H4 (cell line): ENCODE measurements at places on chromosomes 12 and 14. TPM values are rescaled to one million over a fixed set of nuclear protein-coding genes. Genes with fewer than 3 reads are reported as not detected.

Gene CPNE8
- 0.48 and 0.62 TPM in 2 replicates for total RNA-seq

DNA sequence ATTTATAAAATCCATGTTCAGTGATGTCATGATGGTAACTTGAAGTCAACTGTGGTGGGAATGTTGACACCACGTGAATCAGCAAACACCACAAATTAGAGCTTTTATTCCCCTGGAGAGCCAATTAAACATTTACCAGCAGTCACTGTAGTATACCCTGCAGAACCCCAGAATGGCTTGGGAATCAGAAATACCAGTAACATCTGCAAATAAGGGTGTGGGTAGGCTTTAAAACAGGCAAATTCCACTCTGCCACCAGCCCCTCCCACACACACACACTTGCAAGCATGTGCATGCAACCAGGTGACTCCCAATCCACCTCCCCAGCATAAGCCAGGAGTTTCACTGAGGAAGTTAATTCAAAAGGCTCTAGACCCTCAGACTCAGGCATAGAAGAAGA is 63.6 kb upstream of the TMEM263 start:
- DNase-seq: peak; percentile 58

GRCh38 chr12:64931981-64932380 is 107.5 kb downstream of the TBC1D30 start:
- DNase-seq: no peak

DNA sequence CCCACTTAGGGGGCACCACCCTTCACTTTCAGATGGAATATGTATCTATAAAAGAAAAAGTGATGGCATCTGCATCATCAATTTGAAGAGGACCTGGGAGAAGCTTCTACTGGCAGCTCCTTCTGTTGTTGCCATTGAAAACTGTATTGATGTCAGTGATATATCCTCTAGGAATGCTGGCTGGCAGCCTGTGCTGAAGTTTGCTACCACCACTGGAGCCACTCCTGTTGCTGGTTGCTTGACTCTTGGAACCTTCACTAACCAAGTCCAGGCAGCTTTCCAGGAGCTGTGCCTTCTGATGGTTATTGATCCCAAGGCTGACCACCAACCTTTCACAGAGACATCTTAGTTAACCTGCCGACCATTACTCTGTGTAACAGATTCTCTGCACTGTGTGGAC is 44.7 kb downstream of the RIMKLB start:
- DNase-seq: no peak

DNA sequence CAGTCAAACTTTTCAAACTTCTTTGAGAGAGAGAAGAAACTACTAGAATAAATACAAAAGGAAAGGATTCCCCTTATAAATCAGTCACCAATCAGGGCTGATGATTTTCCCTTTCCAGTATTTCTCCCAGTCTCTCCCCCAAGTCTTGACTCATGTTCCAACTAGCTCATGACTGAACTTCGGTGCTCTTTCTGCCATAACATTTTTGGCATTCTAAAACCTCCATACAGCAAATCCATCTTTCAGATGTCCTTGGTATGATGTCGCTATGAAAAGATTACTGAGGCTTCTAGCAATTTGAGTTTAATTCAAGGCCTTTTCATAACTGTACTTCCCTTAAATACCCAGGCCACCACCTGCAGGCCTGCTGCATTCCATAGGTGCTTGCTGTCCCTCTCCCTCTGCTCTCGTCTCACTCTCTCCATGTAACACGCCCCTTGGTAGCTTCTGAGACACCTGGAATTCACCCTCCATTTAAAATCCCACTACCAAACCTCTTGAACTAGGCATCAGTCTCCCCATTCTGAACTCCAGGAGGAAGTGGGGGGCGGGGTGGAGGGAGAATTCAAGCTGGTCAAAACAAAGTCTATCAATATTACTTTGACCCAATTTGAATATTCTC is 2.4 kb downstream of the PRKD1 start:
- no peak for DNase-seq

GRCh38 chr14:55574988-55575387 is 5.0 kb upstream of the KTN1 start:
- DNase-seq: no peak

GRCh38 chr14:103288076-103288766 is 45.8 kb upstream of the EIF5 start:
- no peak for DNase-seq

GRCh38 chr12:131188131-131189050 is 234.7 kb downstream of the ADGRD1 start:
- no peak for DNase-seq

Gene LMBR1L
- 10.6 and 27.3 TPM in 2 replicates for total RNA-seq

Gene LEMD3
- 17.4 and 28.2 TPM in 2 replicates for total RNA-seq

DNA sequence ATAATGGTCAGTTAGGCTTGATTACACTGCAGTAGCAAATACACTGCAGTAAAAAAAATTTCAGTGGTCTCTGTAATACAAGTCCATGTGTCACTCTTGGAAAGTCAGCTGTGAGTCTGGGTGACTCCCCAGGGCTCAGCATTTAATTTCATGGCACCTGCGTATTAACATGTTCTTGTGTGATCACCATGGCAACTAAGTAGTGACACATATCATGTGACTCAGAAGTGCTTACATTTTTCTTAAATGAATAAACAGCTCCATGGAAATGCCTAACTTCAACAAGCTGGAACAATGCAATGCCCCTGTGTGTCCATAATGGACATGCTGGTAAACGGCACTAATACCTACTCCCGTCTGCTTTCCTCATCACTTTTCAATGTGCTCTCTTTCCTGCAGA is 88.5 kb upstream of the ANO4 start:
- DNase-seq: peak; percentile 59

Gene KLRF2
- total RNA-seq: not detected in 2 replicates

Gene CRIP1
- not detected in 2 replicates for total RNA-seq

GRCh38 chr12:132429946-132430643 is 59.9 kb upstream of the FBRSL1 start:
- peak; percentile 59 for DNase-seq

Gene PTPRR
- 1.3 TPM in 2 replicates for total RNA-seq

Gene TMTC1
- 9.3 and 14.0 TPM in 2 replicates for total RNA-seq
